ENCODE measurements at places on chromosomes 16 and 17. TPM values are rescaled to one million over a fixed set of nuclear protein-coding genes. Genes with fewer than 3 reads are reported as not detected.

DNA sequence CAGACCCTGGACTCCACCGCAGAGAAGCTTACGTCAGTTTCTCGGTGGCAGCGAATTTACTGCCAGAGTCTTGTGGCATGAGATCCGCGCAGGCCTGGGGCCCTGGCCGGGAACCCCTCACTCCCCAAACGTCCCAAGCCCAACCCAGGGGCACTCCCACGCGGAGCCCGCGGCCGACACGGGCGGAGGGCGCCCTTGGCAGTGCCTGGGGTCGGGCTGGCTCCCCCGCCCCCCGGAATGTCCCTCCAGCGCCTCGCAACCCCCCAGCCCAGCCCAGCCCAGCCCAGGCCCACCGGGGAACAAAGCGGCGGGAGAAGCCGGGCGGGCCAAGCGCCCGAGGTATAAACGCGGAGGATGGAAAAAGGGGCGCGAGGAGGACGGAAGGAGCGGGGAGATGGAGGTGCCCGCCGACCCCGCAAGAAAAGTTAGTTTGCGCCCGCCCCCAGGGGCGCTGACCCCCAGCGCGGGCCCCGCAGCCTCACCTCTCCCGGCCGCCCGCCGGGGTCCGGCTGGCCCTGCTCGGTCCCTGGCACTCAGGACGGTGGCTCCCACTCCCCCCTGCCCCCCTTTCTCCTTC lies 330 bp downstream of the CASKIN2 start:
- no peak for DNase-seq

- no peak for DNase-seq
Measured at GRCh38 chr17:69179227-69179952, 37.7 kb upstream of the ABCA6 start.

- no peak for DNase-seq
Measured at GRCh38 chr16:1906846-1907165, 11.4 kb downstream of the HS3ST6 start.

- no peak for DNase-seq
Measured at GRCh38 chr16:86424398-86424797, 85.9 kb upstream of the FOXF1 start.

MMP28 gene
- not detected for total RNA-seq

GCGR gene
- 0.61 TPM for total RNA-seq

DNA sequence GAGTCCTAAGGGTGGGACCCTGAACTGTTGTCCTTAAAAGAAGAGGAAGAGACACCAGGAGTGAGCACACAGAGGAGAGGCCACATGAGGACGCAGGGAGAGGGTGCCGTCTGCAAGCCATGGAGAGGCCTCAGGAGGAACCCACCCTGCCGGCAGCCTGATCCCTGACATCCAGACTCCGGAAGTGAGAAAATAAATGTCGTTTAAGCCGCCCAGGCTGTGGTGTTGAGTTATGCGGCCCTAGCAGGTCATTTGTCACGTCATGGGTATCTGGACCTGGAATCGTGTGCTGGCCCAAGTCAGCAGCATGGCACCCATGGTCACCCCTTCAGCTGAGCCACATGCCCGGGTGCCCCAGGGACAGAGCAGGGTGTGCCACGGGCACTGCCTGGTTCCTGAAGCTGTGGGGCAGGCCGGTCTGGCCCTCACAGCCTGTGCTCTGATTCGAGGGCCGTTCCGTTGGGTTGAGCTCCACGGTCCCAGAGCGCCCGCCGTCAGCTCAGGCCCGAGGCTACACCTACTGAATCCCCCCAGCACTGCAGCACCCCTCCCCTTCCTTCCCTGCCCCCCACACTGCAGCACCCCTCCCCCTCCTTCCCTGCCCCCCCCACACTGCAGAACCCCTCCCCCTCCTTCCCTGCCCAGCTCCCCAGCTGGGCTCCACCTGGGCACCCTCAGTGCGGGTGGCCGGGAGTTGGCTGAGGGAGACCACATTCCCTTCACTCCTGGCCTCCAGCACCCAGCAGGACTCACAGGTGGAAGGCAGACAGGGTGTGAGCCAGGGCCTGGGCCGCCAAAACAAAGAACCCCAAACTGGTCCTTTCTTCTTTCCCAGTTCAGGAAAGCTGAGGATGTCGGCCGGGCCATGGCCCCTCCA lies 2.7 kb upstream of the CCDC57 start:
- DNase-seq = no peak

DNA sequence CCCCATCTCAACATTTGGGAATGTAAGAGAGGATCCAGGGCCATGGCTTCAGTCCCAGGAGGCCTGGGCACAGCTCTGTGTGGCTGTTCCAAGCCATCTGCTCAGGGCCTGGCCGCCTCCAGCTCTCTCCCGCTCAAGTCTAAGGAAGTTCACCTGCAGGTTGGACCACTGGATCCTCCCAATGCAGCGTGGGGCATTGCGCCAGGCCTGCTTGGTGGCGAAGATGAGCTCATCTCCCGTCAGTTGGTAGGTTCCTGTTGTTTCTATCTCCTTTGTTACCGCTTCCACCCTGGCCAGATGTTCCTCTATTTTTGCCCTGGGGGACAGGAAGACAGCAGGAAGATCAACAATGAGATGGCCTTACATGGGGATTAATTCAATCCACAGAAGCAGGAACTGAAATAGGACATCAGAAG lies 17.5 kb downstream of the NOS2 start:
- DNase-seq = peak; percentile 75

DNA sequence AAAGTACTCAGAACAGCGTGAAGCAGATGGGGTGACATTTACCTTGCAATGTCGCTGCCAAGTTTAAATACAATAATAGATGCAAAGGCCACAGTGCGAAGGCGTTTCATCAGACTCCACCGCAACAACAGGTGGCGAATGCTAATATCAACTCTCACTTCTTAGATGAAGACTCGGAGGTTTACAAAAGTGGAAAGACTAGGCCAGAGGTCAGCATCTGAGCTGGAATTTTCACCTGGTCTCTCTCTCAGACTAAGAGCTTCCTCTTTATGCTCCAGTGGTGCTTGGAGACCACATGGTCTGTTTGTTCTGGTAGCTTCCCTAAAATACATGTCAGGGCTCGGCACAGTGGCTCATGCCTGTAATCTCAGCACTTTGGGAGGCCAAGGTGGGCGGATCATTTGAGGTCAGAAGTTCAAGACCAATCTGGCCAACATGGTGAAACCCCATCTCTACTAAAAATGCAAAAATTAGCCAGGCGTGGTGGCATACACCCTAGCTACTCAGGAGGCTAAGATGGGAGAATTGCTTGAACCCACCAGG lies 169.1 kb downstream of the XYLT1 start:
- DNase-seq = no peak

TPSG1 gene
- total RNA-seq = not detected

- no peak for DNase-seq
Measured at GRCh38 chr17:70563281-70563820, 394.0 kb downstream of the KCNJ2 start.

DNA sequence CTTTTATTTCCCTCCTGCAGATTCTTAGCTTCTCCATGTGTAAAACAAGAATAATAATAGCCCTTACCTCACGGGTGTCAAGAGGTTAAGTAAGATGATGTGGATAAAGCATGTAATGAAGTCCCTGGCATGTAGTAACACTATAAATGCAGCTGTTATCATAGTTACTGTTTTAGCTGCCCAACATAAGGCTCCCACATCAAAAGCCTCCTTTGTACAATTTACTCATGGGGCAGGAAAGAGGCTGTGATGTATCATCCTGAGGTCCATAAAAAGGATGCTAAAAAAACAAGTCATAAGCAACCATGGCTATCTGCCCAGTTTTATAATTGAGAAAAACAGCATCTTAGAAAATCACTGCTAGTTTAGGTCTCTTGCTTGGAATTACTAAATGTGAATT lies 339.7 kb downstream of the CA10 start:
- no peak for DNase-seq

LYRM9 gene
- total RNA-seq = 5.9 TPM

DNA sequence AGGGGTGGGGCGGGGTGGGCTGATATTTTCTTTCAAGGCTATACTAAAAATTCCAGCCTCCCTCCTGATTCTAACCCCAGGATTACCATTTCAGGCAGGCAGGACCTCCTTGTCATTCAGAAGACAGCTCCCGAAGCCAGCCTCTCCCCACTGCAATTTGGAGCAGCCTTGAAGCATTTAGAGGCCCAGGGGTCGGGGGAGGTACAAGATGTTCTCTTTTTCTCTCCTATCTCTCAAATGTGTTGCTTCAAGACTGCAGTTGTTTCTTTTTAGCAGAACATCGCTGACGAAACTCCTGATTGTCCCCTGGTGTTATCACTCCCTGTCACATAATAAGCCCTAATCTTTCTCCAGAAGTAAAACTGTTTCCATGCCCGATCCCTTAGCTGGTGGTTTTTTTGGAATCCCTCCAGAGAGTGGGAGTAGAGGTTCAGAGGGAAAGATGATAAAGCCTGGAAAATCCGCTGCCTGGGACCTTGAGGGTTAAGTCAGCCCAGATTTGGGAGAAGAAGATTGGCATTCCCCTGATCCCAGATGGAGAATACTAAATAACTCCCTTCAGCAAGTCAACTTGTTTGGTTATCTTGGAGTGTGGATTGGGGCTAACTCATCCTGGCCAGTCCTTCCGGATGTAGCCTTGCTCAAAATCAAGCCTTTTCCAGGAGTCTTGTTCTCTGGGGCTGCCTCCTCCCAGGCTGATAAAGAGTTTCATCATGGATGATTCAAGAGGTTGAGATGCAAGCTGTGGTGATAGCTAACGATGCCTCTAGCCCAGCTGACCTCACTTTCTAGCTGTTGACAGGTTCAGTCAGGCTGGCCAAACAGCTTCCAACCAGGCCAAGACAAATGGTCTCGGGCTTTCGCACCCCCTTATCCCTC lies 71.3 kb downstream of the SOX9 start:
- DNase-seq = no peak

DNA sequence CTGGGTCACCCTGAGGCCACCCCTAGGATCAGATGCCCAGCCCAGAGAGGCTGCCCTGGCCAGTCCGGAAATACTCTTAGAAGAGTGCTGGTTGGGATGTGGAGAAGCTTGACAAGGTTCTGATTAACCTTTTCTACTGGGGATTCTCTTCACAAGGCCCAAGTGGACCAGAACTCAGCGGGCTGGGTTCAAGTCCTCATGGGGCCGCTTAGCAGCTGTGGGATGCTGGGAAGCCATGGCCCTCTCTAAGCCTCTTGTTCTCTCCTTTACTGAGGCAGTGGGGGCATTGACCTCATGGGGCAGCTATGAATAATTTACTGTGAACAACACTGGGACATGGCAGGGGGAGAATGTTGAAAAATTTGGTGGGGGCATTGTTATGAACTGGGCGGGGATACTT lies 92.8 kb downstream of the CYLD start:
- DNase-seq = no peak

- DNase-seq = no peak
Measured at GRCh38 chr17:35932586-35932985, 2.0 kb upstream of the RDM1 start.

DNA sequence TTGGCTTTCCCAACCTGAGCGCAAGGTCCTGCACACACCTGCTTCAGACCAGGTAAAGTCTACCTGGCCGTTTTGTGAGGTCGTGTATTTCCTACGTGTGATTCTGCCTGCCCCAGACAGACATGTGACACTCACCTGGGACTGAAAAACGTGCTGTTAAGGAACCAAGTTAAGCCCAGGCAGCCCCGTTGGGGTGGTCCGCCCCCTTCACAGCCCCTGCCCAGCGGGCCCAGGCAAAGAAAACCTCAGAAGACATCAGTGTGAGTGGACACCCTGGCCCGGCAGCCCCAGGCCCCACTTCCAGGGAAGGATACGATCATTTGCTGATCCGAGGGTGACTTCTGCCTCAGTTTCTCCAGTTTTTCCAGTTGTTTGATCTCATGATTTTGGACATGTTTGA lies 4.7 kb downstream of the CIBAR2 start:
- no peak for DNase-seq

DNA sequence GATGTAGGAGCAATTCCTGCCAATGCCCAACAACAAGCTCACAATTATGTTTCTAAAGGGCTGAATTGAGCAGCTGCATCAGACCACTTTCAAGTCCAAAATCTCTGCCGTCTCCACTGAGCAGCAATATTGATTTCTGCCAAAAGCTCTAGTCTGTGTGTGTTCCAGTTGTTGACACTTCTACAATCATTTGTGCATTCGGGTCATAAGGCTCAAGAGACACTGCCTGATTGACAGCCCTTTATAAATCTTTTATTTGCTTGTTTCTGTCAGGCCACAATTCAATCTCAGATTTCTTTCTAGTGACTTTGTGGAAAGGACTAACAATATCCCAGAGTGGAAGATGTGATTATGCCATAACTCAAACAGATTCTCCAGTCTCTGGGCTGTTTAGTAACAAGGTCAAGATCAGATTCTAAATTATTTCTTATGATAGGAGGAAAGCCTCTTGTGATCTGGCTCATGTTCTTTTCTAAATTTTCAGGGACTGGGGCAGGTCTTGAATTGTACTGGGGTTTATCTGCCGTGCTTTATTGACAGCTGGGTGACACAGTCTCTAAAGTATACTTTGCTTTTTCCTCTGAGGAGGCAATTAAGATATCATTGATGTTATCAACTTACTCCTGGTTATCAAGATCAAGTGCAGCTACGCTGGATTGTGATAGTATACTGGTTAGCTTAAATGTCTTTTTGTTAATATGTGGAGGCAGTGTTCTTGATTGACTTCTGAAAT lies 377.1 kb downstream of the CNTNAP4 start:
- no peak for DNase-seq

DNA sequence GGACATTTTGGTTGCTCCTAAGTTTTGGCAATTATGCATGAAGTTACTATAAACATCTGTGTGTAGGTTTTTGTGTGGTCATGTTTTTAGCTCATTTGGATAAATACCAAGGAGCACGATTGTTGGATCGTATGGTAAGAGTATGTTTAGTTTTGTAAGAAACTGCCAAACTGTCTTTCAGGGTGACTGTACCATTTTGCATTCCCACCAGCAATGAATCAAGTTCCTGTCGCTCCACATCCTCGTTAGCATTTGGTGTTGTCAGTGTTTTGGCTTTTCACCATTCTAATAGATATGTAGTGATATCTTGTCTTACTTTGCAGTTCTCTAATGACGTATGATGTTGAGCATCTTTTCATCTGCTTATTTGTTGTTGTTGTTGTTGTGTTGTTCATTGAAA lies 20.2 kb downstream of the TENT4B start:
- no peak for DNase-seq

DNA sequence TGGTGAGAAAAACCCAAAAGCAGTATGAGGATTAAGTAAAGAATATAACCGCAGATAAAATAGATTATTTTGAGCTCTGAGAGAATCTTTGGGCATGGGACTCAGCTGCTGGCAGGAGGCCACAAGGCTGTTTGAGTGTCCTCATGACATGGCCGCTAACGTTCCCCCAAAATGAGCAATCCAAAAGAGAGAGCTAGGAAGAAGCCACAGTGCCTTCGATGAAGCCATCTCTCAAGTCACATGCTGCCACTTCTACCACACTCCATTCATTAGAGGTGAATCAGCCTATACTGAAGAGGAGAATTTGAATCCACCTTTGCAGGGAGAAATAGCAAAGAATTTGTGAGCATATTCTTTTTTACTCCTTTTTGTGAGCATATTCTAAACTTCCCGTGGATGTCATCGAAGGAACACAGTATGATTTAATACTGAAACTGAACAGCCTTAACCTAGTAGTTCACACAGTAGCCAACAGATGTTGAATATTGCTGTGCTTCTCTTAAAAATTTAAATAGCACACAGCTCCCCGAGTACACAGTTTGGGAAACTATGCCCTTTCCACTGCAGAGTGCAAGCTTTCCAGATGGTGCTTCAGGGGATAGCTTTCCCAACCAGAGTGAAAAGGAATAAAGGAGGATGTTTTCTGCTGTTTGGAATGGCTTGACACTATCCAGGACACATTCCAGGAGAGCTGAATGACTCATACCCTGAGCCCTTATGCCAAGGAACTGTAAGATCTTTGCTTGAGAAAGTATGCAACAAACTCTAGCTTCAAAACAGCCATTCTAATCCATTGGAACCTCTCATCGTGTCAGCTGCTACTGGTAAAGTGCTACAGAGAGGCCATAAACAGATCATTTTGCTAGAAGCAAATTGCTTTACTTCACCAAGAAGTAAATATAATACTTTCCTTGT lies 33.9 kb downstream of the ANKFY1 start:
- peak; percentile 54 for DNase-seq

All from G401 (cell line).